ENCODE measurements at places on chromosomes 12 and 14.

- no peak for DNase-seq
Measured at GRCh38 chr12:97758194-97758501, 295.5 kb downstream of the RMST start.

- no peak for DNase-seq
Measured at GRCh38 chr12:27682534-27682933, 13.7 kb upstream of the REP15 start.

GRCh38 chr12:43057566-43057965 lies 468.0 kb upstream of the PRICKLE1 start:
- no peak for DNase-seq

GRCh38 chr14:64723691-64724577 lies 19.7 kb downstream of the PLEKHG3 start:
- DNase-seq: no peak

DNA sequence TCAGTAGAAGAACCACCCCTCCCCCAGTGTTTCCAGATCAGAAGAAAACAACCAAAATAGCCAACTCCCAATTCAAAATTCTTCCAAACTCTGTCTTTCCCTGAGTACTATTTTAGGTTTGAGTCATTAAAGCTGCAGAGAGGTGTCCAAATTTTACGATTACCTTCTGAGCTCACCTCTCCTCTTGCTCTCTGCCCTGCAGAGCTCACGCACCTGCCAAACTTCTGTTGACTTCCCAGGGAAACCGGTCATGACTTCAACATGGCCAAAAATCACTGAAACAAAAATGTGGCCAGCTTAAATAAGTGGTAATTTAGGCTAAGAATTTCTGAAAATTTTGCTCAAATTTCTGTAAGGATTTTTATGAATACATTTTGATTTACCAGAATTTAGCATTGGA lies 70.9 kb upstream of the OTX2 start:
- no peak for DNase-seq

DNA sequence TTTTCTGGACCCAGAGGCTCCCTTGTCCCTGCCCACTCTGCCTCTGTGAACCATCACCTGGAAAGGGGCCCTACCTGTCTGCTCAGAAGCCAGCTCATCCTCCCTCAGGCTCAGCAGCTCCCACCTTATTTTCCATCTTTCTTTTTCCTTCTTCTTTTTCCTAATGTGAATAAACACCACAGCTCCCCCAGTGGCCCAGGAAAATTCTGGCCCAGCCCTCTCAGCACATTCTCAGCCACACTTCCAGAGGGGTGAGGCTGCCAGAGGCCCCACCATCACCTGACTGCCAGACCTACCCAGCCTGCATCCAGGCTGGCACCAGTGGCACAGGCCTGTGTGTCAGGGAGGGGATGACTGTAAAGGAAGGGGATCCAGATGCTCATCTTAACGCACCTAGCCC lies 23.0 kb downstream of the ZFHX2 start:
- no peak for DNase-seq

- no peak for DNase-seq
Measured at GRCh38 chr14:55350461-55350860, 61.2 kb downstream of the ATG14 start.

- no peak for DNase-seq
Measured at GRCh38 chr12:46522071-46522470, 149.5 kb upstream of the SLC38A2 start.

GRCh38 chr12:45256721-45257120 lies 40.8 kb downstream of the ANO6 start:
- DNase-seq: no peak

DNA sequence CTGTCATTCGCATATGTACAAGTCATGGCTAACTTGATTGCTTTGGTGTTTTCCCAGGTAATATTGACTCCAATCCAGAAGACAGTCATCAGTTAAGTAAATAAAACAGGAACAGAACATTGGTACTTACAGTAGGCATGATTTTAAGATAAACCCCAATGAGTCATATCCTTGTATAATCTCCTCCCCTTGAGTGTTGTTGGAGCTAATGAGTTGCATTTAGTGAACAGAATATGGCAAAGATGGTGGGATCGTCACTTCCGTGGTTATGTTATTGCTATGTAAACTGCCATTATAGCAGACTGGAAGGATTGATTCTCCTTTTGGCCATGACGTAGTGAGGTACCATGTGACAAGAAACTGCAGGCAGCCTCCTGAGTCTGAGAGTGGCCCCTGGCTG lies 102.2 kb downstream of the TMX1 start:
- no peak for DNase-seq

DNA sequence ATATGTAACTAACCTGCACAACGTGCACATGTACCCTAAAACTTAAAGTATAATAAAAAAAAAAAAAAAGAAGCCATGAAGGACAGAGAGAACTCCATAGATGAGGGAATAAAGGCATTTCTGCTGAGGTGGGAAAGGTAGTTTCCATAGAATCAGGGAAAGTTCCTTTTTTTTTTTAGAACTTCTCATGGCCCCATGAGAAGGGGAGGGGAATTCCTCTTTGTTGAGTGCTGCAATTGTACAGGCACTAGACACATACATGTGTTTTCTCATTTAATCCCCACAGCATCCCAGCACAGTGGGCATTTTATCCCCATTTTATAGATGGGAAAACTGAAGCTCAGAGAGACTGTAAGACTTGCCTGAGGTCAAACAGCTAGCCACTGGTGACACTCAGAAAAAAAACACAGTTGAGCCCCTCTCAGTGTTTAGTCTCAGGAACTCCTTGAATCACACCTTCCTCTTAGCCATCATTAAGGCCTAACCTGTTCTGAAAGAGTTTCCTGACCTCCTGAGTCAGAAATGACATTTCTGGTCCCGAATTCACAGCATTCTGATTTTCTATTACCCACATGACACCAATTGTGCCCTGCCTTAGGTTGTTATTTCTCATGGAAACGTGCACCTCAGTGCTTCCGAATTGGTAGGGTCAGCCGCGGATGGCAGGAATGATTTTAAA lies 189.3 kb upstream of the G2E3 start:
- no peak for DNase-seq

DNA sequence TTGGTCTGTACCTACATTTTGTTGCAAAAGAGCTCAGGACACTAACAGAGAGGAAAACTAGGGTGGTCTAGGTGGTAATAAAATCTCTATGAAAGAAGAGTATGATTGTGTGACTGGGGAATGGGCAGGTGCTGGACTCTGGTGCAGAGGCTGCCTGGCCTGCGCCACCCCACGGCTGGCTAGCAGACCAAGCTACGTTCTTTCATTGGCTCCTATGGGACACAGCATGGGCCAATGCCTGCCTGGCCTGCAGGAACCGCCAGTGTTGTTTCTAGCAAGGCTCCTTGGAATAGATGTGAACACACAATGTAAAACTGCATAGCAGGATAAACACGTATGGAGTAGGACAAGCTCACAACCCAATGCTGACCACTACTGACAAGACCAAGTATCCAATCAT lies 51.7 kb upstream of the CORO1C start:
- DNase-seq: no peak

GRCh38 chr14:44960146-44960545 lies 1.6 kb downstream of the KLHL28 start:
- no peak for DNase-seq

DNA sequence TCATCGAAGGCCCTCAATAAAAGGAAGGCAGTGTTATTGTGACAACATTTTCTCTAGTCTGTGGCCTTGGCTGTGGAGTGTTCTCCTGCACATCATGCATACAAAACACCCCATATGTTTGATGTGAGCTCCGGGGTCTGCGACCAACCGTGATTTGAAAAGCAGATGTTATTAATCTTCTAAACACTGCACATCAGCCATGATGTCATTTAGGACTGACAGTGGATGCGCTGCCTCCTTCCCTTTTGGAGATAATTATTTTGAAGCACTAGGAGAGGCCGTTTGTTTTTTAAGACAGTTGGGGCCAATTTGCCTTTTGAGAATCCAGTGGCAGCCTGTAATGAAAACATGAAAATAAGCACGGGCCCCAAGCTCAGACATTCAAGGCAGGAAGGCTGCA lies 1041.6 kb downstream of the BCL11B start:
- no peak for DNase-seq

DNA sequence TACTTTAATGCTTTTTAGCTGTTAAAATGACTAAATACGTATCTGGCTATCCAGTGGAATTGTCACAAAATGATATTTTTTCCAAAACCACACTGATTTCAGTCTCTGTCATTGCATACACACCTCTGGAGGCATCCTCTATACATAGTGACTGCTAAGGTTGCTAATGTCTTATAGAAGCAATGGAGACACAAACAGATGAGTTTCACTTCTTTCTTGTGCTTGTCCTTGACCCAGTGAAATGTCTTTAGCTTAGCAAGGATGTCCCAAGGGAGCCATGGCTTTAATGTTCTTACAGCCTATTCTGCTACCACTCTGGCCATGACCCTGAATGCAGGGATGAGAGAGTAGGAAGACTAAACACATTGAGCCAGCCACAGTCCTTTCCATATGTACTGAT lies 90.3 kb downstream of the TPH2 start:
- no peak for DNase-seq

DNA sequence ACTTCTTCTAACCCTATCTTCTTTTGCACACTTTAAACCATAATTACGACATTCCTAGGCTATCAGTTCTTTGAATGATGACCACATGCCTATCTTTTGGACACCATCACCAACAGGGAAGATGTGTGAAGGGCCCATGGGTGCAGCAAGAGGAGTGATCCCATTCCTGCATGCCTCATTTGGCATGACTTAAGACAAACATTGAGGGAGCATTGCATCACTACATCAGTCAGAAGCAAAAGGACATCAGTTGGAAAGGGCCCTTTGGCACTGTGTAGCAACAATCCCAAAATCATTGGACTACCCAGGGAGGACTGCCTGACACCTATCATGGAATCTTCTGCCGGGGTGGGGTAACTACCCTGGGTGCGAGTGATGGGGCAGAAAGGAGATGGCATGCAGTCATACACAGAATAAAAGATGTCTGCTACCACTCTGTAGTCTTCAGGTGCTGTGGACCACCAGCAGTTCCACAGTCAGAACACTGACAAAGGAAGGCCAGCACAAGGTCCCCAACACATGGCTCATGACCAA lies 10.7 kb upstream of the TMBIM6 start:
- no peak for DNase-seq

- DNase-seq: no peak
Measured at GRCh38 chr12:129665414-129665813, 238.4 kb downstream of the TMEM132D start.

DNA sequence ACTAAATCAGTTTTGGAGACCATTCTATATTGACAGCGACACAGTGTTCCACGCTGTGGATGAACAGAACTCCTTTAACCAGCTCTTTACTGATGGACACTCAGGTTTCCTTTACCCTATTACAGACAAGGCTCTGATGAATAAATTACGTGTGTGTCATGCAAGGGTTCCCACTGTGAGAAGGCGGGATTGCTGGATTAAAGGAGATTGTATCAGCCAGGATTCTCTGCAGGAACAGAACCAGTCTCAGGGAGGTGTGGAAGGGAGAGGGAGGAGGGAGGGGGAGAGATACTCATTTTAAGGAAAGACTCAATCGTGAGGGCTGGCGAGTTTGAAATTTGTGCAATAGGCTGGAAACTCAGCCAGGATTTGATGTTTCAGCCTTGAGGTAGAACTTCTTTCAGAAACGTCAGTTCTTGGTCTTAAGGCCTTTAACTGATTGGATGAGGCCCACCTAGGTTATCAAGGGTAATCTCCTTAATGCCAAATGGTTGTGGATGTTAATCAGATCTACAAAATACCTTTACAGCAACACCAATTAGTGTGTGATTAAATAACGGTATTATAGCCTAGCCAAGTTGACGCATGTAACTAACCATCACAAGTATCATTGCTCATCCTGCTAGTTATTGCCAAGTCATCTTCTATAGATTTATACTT lies 104.0 kb downstream of the GCH1 start:
- no peak for DNase-seq

DNA sequence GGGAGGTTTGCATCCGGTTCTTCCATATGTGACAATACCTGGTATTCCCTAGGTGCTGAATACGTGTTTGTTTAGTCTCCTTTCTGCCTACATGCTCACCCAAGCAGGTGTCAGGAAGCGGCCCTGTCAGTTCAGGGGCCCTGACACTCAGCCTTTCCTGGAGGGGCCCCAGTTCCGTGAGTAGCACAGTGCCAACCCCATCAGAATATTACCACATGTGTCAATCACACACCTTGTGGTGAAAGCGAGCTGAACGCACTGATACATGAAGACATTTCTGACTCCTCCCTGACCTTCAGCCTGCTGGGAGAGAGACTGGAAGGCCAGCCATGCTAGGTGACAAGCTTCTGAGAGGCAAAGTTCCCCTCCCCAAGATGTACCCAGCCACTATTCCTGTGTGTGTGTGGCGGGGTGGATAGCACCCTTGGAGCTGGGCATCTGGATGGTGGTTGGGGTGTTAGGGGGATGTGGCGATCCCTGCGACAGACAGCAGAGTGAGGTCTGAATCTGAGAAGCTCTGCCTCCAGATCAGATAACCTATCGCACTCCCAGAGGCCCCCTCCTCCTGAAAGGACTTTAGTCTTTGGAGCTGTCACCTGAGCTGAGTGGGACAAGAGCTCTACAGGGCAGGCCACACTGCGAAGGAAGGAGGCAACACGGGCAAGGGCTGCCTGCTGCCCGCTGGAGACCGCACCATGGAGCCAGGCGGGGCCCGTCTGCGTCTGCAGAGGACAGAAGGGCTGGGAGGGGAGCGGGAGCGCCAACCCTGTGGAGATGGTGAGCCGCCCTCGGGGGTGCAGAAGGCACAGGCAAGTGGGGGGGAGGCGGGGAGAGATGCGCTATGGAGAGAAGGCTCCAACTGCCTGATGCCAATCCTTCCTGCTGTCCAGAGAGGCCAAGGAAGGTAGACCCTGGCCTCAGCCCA lies at the start of gene SOAT2:
TSS of gene SOAT2 (plus strand) at position 604 of the 925 bp plus-strand sequence. CDS start at position 696, 92 bp downstream.
- DNase-seq: peak; percentile 57

GRCh38 chr14:70019695-70020094 lies 140.5 kb downstream of the SMOC1 start:
- no peak for DNase-seq

DNA sequence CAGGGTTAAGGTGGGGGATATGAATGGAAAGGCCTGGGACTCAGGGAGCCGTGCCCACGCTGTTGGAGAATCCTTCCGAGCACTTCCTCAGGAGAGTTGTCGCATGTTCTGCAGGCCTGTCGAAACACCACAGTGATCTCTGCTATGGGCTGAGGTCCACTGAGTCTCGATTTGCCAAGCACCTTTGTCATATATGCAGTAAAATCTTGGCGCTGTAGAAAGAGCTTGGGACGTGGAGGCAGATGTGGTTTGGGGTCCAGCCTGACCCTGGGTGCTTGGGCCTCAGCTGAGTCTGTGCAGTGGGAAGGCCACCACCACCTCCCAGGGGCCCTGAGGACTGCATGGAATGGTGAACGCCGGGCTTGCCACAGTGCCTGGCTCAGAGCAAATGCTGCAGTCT lies 32.9 kb downstream of the C14orf132 start:
- no peak for DNase-seq

Measured in HuH-7.5 (cell line).